ENCODE measurements at places on chromosomes 4 and X. TPM values are rescaled to one million over a fixed set of nuclear protein-coding genes. Genes with fewer than 3 reads are reported as not detected.

SHROOM3 gene
- total RNA-seq, result not detected

GRCh38 chr4:87007528-87008446 lies 73.0 kb downstream of the AFF1 start:
- peak overlapping the region; percentile 97 for H3K4me3 ChIP-seq
- DNase-seq, result peak; percentile 64
- no peaks in the 10 kb centered on the region for H3K27me3 ChIP-seq
- H3K27ac ChIP-seq, result peak overlapping the region; percentile 95
- H3K4me1 ChIP-seq, result peaks cover 42% of the 10 kb centered on the region

DNA sequence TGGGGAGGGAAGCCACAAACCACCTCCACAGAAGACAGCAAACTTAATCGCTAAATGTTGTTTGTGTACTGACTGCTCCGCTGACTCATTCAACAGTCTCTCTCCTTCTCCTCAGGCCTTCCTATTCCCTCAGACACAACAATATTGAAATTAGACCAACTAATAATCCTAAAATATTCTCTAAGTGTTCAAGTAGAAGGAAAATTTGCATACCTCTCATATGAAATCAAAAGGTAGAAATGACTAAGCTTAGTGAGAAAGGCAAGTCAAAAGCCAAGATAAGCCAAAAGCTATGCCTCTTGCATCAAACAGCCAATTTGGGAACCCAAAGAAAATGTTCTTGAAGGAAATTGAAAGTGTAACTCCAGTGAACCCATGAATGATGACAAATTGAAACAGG lies 75.7 kb upstream of the ARHGAP24 start:
- no peak for DNase-seq
- H3K4me3 ChIP-seq, result no peak overlapping the region
- no peaks in the 10 kb centered on the region for H3K4me1 ChIP-seq
- no peaks in the 10 kb centered on the region for H3K36me3 ChIP-seq

GRCh38 chr4:139633661-139634060 lies 32.0 kb upstream of the MGST2 start:
- no peak overlapping the region for H3K4me3 ChIP-seq
- H3K36me3 ChIP-seq, result peaks cover 6% of the 10 kb centered on the region
- no peak overlapping the region for H3K27ac ChIP-seq
- no peaks in the 10 kb centered on the region for H3K4me1 ChIP-seq
- H3K27me3 ChIP-seq, result peaks cover 49% of the 10 kb centered on the region

DNA sequence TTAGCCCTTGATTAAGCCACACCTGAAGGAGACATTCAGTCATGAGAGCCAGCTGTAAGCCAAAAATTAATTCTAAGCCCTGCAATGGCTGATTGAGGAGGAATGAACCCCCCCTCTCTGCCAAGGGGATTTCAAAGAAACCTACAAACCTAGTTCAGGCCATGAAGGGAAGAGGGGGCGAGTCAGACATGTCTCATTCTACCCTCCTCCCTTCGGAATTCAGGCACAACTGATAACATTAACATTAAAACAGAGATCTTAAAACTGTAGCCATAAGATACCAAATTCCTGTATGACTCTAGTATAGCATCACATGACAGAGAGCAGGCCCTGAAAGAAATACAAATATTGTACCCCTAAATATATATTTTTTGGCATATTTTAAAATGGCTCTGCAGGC lies 40.4 kb upstream of the AFAP1 start:
- no peak for DNase-seq
- H3K4me3 ChIP-seq, result no peak overlapping the region
- H3K4me1 ChIP-seq, result peaks cover 21% of the 10 kb centered on the region
- peaks cover 4% of the 10 kb centered on the region for H3K27me3 ChIP-seq
- no peak overlapping the region for H3K27ac ChIP-seq

DNA sequence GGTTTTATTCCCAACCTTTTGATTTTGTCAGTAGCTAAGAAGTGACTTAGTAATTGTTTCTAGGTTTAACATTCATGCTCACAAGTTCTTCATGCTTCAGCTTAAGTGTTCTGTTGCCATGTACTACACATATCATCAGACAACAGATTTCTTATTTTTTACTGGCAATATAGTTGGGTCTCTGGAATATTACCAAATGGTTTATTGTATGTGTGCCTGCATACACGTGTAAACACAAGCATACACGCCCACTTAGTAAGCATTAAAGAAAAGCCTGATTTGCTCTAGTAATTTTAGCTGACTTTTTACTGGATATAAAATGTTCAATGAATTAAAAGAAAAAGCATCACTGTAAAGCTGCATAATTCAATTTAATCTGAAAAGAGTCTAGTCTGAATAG lies 199.8 kb downstream of the CAMK2D start:
- H3K4me1 ChIP-seq, result peaks cover 35% of the 10 kb centered on the region
- peaks cover 4% of the 10 kb centered on the region for H3K27me3 ChIP-seq
- H3K27ac ChIP-seq, result no peak overlapping the region
- no peak for DNase-seq
- H3K36me3 ChIP-seq, result peaks cover 2% of the 10 kb centered on the region
- no peak overlapping the region for H3K4me3 ChIP-seq

GRCh38 chr4:109368661-109369060 lies 65.0 kb upstream of the SEC24B start:
- DNase-seq, result no peak
- no peak overlapping the region for H3K27ac ChIP-seq
- H3K4me3 ChIP-seq, result no peak overlapping the region
- H3K4me1 ChIP-seq, result no peaks in the 10 kb centered on the region

HAND2 gene
- total RNA-seq, result not detected

DNA sequence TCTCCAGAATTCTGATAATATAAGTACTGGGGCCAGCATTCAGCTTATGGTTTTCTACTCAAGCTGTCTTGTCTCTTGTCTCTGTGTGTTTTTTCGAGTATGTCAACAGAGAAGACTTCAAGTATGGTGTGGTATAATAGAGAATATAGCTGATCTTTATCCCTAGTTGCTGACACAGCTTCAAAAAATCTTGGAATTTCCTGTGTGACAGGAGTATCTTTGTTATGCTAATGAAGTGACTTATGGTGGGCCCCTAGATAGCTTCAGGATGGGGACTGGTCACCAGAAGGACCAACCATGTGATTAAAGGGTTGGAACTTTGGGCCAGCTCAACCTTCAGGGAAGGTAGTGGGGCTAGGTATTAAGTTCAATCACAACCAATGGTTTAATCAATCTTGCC lies 2.9 kb downstream of the GPRASP3 start:
- no peak overlapping the region for H3K27ac ChIP-seq
- no peaks in the 10 kb centered on the region for H3K36me3 ChIP-seq
- no peak for DNase-seq
- peaks cover 5% of the 10 kb centered on the region for H3K4me1 ChIP-seq
- H3K4me3 ChIP-seq, result no peak overlapping the region

DNA sequence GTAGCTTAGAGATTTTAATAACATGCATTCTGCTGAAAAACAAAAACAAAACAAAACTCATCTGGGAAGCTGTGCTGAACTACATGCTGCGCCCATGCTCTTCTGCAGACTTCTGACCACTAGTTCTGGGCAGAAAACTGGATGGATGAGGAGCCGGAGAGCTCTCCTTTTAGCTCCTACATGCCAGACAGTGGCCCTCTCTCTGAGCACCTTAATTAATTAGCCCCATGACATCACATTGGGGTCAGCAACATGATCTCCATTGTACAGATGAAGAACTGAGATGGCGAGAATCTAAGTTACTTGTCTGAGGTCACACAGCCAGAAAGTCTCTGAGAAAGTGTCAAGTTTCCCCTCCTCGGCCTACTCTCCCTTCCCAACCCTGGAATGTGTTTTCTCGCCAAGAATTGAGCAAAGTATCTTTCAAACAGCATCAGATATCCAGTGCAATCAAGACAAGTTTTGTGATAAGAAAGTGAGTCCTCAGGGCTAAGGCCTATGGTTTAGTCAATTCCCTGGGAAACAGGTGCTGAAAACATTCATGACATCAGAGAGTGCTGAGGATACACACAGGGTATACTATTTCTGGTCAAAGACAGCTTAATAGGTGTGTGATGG lies 21.6 kb downstream of the SCD5 start:
- H3K27ac ChIP-seq, result no peak overlapping the region
- no peak overlapping the region for H3K4me3 ChIP-seq
- DNase-seq, result no peak
- no peaks in the 10 kb centered on the region for H3K4me1 ChIP-seq
- H3K27me3 ChIP-seq, result no peaks in the 10 kb centered on the region
- no peaks in the 10 kb centered on the region for H3K36me3 ChIP-seq

DNA sequence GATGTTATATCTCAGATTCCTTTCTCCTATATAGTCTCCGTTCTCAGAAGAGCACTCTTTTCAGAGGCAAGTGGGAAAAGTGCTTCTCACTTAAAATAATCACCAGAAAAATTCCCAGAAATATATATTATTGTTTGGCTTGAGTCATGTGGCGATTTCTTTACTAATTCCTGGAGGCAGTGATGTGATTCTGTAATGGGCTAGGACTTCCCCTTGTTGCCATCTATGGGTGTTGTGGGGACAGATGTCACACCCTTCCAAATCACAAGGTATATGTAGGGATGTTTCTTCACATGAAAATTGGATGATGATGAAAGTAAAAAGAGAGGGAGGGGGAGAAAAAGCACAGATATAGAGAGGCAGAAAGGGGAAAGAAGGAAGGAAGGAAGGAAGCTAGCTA lies 553.4 kb downstream of the PPP4R3C start:
- no peaks in the 10 kb centered on the region for H3K4me1 ChIP-seq
- H3K27me3 ChIP-seq, result no peaks in the 10 kb centered on the region
- DNase-seq, result no peak
- H3K27ac ChIP-seq, result no peak overlapping the region
- H3K36me3 ChIP-seq, result no peaks in the 10 kb centered on the region

- no peaks in the 10 kb centered on the region for H3K36me3 ChIP-seq
- H3K27me3 ChIP-seq, result peaks cover 4% of the 10 kb centered on the region
- no peak overlapping the region for H3K27ac ChIP-seq
- H3K4me3 ChIP-seq, result no peak overlapping the region
- no peaks in the 10 kb centered on the region for H3K4me1 ChIP-seq
These were observed 85.2 kb downstream of the PRRG1 start for GRCh38 chrX:37434362-37434761.

GRCh38 chr4:138894011-138894410 lies 121.6 kb upstream of the NOCT start:
- H3K4me3 ChIP-seq, result no peak overlapping the region
- DNase-seq, result no peak
- peaks cover 3% of the 10 kb centered on the region for H3K27me3 ChIP-seq
- H3K4me1 ChIP-seq, result no peaks in the 10 kb centered on the region
- H3K27ac ChIP-seq, result no peak overlapping the region
- H3K36me3 ChIP-seq, result no peaks in the 10 kb centered on the region

GRCh38 chr4:38125816-38126215 lies 165.6 kb downstream of the PTTG2 start:
- no peaks in the 10 kb centered on the region for H3K27me3 ChIP-seq
- peaks cover 25% of the 10 kb centered on the region for H3K4me1 ChIP-seq
- no peak for DNase-seq

- H3K4me1 ChIP-seq, result no peaks in the 10 kb centered on the region
- H3K36me3 ChIP-seq, result no peaks in the 10 kb centered on the region
- H3K27ac ChIP-seq, result no peak overlapping the region
- H3K4me3 ChIP-seq, result no peak overlapping the region
- DNase-seq, result no peak
These were observed 14.5 kb upstream of the DACH2 start for GRCh38 chrX:86133761-86134160.

SYNPO2 gene
- 0.36 TPM for total RNA-seq

TAF7L gene
- 0.84 TPM for total RNA-seq

DNA sequence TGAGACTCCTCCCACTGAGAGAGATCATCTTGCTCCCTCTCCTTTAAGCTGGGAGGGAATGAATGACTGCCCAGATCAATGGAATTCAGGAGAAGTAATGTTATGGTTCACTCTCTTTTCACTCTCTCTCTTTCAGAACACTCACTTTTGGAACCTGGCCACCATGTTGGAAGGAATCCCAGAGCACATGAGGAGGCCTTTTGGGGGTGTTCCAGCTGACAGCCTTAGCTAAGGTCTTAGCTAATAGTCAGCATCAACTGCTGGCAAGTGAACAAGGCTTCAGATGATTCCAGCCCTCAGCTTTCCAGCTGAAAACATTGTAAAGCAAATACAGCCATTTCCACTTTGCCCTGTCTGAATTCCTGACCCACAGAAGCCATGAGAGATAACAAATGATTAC lies 124.0 kb upstream of the CLNK start:
- no peaks in the 10 kb centered on the region for H3K4me1 ChIP-seq
- peaks cover 6% of the 10 kb centered on the region for H3K36me3 ChIP-seq
- no peak overlapping the region for H3K27ac ChIP-seq
- no peak overlapping the region for H3K4me3 ChIP-seq
- H3K27me3 ChIP-seq, result peaks cover 22% of the 10 kb centered on the region

- H3K4me3 ChIP-seq, result no peak overlapping the region
- DNase-seq, result no peak
- H3K27me3 ChIP-seq, result peaks cover 2% of the 10 kb centered on the region
- no peak overlapping the region for H3K27ac ChIP-seq
- no peaks in the 10 kb centered on the region for H3K36me3 ChIP-seq
- no peaks in the 10 kb centered on the region for H3K4me1 ChIP-seq
These were observed 203.1 kb downstream of the LARP7 start for GRCh38 chr4:112840061-112840460.

GSX2 gene
- not detected for total RNA-seq

GRCh38 chr4:78799551-78800495 lies 23.7 kb downstream of the BMP2K start:
- H3K4me3 ChIP-seq, result no peak overlapping the region
- no peak for DNase-seq
- H3K27me3 ChIP-seq, result no peaks in the 10 kb centered on the region
- H3K36me3 ChIP-seq, result peaks cover 6% of the 10 kb centered on the region
- H3K27ac ChIP-seq, result no peak overlapping the region
- peaks cover 4% of the 10 kb centered on the region for H3K4me1 ChIP-seq

- H3K36me3 ChIP-seq, result no peaks in the 10 kb centered on the region
- peaks cover 12% of the 10 kb centered on the region for H3K27me3 ChIP-seq
- DNase-seq, result no peak
- no peaks in the 10 kb centered on the region for H3K4me1 ChIP-seq
These were observed 47.3 kb upstream of the GATB start for GRCh38 chr4:151808120-151808529.

DNA sequence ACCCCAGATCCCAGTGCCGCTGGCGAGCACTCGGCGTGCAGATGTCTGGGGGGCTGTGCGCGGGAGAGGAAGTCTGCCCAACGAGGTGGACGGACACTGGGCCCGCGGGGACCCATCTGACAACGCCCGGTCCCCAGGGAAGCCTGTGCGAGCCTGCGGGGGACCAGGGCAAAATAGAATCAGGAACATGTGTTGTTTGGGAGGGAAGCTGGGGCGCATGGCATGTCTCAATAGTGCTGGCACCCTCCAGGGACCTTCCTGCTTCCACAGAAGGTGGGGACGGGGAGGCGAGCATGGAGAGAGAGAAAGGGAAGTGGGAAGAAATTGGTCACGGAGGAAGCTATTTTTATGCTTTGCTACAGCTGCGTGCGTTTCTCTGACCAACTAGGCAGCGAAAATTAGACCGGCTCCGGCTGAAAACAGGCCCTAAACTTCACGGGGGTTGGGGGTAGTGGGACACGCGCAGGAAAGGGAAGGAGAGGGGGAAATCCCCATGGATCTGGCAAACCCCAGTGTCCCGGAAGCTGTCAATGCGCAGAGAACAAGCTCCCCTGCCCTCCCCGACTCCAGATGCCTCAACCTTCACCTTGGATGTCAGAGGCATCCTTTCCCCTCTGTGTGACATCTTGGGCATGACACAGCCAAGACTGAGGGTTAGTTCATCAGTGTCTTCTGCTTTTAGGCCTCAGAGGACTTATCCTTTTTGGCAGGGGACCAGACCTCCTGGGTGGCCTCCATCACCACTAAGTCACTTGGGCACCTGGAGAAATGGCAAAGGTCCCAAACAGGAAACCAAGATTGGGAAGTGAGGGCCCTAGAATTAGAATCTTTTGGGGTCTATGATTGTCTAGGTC lies 169.8 kb upstream of the BCOR start:
- H3K27ac ChIP-seq, result no peak overlapping the region
- no peaks in the 10 kb centered on the region for H3K36me3 ChIP-seq
- H3K27me3 ChIP-seq, result peaks cover 12% of the 10 kb centered on the region
- H3K4me3 ChIP-seq, result peak overlapping the region; percentile 54
- no peak for DNase-seq

Data from natural killer cell treated with Interleukin-12 subunit alpha and Interleukin-12 subunit beta and Interleukin-15 and Interleukin-18, amount 100 ng/mL, for 72 hours (primary cell).